Left ventricle myocardium inferior (tissue), 1 donor: ENCODE measurements at places on chromosomes 7 and 10. TPM values are rescaled to one million over a fixed set of nuclear protein-coding genes. Genes with fewer than 3 reads are reported as not detected.

DNA sequence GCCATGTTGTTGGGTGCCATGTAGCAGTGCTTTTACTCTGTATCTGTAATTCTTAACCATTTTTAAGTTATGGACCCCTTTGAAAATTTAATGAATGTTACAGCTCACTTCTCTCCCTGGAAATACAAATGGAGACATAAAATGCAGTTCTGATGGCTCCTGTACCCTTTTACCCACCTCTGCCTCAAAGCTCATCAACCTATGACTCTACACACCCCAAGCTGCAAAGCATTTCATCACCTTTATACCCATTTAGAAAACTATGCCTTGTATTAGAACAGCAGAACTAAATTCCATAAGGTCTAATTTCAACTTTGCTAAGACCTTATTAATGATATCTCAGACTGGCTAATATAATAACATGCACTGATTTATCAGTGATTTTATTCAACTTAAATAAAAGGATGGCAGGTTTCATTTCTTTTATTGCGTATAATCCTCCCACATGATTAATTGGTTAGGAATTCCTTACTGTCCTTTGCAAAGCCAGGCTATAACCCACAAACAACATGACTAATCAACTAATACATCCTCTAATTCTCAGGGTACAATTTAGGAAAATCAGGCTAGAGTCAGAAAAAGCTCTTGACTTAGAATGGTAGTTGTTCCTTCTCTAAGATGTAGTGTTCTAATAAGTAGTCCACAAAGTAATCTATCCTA, 68.1 kb downstream of the CPEB3 start:
- no peak for DNase-seq

DNA sequence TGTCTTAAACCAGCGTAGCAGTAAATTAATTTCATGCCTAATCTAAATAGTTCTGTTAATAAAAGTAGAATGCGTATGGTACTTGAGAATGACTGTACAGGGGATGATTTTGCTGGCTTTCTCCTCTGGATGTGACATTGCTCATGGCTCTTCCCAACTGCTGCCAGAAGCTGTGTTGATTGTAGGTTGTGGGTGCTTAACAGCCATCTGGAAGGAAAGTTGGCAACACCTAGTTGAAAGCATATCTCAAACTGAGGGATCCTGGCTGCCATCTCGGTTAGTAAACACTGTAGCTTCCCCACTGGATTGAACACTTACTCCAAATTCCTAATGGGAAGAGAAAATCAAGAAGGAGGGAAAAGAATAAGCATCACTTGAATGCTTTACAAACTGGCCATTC, 130.9 kb downstream of the NXPH1 start:
- DNase-seq: no peak

DNA sequence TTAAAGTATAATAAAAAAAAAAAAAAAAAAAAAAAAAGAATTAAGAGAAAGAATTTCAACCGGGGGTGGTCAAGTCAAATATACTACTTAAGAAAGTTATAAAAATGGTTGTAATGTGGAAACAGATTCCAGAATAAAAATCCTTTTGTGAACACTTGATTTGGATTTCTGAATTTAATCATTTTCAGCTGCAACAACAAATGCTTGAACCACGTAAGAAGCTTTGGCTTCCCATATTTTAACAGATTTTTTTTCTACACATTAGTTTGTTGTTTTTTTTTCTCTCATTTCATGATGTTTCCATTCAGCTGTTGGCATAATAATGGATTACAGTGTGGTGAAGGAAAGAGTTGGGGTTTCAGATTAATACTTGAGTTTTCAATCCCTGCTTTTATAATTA, 137.3 kb upstream of the AGR3 start:
- no peak for DNase-seq

DNA sequence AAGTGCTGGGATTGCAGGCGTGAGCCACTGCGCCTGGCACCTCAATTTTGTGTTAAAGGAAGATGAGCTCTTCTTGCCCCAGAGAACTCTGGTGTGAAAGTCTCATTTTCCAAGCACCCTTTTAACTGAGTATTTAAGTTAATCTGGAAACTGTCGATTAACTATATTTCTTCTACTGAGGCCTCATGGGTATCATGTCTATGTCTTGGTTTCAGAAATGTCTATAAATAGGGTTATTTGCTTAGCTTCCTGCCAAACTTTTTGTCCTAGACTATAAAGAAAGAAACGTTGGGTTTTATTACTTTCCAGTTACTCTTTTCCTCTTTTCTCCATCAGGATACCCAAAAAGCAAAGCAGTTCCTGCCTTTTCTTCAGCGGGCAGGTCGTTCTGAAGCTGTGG, 102.4 kb downstream of the LRRC4 start:
- DNase-seq: no peak

DNA sequence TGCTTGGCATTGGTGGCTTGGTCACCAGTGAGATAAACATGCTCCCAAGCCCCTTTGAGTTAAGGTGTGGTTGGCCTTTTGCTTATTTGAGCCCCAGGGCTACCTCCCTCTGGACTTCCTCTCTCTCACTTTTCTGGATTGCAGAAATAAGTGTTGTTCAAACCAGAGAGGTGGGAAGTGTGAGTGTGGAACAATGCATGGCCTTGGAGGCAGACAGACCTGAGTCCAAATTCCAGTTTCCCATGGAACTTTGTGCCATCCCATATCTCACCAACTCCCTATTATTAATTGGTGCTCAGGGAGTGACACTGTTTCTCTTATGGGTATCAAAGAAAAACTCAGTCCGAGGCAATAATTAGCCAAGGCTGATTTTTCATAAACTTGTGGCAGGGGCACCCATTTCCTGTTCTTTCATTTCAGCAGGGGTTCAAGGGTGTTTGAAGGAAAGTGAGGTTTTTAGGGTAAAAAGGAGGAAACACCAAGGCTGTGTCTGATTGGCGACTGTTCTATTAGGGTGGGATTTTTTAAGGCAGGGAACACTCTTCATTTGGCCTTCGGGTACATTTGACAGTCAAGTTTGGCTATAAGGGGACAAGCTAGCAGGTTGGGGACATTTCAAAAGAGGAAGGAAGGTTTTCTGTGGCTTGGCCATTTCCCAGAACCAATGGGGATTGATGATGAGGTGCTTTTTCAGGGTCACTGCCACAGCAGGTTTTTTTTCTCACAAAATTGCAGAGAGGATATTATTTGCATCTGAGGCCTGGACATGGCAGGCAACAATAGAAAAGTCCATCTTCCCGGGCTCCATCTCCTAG, 148.8 kb upstream of the NPY start:
- no peak for DNase-seq

DNA sequence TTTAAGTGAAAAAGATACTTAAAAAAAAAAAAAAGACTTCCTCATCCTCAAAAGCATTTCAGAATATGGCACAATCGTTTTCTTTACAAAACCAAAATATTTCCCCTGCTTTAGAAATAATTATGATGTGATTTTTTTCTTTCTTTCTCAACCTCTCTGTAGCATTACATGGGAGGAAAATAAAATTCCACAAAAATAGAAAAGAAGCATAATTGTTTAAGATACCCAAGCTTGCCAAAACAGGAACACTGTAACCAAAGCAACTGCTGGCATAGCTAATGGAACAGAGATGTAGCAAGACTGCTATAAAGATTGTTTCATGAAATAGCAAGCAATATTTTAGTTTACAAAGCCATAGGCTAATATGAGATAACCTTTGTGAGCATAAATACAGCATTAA, 75.6 kb upstream of the GPR22 start:
- DNase-seq: no peak

The GPR158 gene
- not detected for total RNA-seq

DNA sequence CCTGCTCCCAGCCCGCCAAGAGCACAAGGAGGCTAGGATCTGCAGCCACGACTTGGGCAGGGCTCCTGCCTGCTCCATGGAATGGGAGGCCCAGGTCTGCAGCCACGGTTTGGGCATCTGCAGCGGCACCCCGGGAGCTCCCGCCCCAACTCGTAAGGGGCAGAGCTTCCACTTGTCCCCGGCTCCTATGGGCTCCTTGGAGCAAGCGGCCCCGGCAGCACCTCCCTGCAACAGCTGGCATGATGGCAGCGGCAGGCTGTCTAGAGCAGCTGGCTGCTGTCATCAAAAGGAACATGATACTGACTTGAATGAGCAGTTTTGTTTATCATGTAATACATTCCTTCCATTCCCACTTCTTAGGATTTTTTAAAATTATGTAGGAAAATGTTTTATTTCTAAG, 684.0 kb upstream of the FOXK1 start:
- no peak for DNase-seq

DNA sequence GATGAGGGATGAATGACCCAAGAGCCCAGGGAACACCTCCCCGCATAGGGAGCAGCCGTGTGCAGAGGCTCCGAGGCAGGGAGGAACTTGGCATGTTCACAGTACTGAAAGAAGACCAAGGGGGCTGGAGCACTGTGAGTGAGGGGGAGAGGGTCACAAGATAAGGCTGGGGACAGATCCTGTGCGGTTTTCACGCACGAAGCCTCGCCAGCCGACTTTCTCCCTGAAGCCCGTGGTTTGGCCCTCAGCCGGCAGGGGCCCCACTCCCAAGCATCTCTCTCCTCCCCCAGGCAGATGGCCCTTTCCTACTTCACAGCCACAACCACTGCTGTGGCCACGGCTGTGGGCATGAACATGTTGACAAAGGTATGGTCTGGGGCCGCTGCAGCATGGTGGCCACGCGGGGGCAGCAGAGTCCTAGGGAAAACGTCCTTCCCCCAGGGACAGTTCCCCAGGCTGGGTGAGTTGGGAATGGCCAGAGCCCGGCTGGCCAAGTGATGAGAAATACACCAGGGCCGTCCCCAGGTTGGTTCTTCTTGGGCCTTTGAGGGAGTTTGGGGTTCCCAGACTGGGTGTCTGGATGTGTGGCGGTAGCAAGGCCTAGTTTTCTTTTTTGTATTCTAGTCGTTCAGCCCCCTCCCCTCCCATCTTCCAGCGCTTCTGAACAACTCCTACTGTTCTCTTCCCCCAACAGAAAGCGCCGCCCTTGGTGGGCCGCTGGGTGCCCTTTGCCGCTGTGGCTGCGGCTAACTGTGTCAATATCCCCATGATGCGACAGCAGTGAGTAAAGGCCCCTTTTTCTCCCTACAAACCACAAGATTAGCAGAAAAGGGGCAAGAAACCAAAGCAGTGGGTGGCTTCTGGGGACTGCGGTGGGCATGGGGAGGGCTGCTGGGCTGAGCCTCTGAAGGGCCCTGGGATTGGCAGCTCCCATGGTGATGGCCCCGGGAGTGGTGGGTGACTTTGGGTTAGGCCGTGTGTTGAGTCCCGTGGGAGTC, 14.4 kb upstream of the WBP1L start:
- peak; percentile 87 for DNase-seq

DNA sequence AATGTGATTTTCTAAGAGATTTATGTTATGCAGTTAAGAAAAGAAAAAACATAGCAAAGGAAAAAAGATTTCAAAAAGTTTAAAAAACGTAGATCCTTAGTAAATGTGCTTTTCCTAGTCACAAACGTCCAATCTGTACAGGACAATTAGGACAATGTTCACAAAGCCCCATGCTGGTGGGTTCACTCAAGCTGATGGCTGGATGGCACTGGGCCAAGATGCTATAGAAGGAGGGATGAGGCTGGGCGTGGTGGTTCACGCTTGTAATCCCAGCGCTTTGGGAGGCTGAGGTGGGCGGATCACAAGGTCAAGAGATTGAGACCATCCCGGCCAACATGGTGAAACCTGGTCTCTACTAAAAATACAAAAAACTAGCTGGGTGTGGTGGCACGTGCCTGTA, 22.1 kb downstream of the SVIL start:
- DNase-seq: no peak

- DNase-seq: no peak
These were observed 69.1 kb upstream of the FAM20C start for GRCh38 chr7:123237-123636.

- DNase-seq: no peak
These were observed 121.4 kb upstream of the STK17A start for GRCh38 chr7:43461349-43462024.

- DNase-seq: no peak
These were observed 489.1 kb upstream of the PODXL start for GRCh38 chr7:132045481-132045980.

DNA sequence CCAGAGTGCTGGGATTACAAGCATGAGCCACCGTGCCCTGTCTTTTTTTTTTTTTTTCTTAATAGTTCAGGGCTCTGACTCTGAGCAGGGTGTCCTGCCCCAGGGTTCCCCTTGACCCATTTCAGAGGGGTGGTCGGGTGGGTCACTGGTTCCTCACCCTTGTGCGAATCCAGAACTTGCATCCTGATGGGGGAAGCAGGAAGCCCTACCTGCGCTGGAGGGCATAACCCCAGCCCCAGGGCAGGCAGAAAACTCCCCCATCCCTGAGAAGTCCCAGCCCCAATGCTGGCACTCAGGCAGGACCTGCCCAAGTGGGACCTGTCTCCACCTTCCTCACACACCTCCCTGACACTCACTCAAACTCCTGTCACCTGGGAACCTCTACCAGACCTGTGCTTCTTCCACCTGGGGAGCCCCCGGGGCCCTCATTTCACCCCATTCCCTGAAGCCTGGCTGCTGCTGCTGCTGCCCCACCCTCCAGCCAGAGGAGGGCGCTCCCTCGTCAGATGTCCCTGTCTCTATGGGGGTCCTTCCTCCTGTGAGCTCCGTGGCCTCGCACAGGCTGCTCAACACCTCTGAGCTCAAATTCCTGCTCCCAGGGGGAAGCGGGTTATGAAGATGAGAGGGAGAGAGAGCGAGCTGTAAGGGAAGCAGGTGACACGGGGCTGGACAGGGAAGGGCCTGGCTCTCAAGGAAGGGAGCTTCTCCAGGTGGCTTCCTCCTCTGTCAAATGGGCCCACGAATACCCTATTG, 15.1 kb upstream of the ZNF273 start:
- no peak for DNase-seq

The SORBS1 gene
- total RNA-seq: 896 TPM

The FGF8 gene
- not detected for total RNA-seq

The DYDC2 gene
- not detected for total RNA-seq

- no peak for DNase-seq
These were observed 36.8 kb upstream of the EBF3 start for GRCh38 chr10:130000918-130001317.

GRCh38 chr10:13882119-13882711, 295.4 kb downstream of the PRPF18 start:
- no peak for DNase-seq

The FAM13C gene
- total RNA-seq: 5.2 TPM

DNA sequence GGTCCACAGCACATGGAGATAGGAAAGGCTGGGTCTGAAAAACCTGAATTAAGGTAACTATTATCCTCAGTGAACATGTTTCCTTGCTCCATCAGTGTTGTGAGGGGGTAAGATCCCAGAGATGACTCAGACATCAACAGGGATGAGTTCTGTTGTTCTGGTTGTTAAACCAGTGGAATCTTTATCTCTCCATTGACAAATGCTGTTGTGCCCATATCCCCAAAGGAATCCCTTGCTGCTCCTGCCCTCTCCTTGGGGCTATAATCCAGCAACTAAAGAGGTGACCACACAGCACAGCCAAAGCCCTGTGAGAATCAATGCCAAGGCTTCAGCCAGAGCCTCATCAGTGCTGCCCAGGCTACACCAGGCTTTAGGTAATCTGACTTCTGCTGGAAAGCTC, 113.4 kb downstream of the JAZF1 start:
- DNase-seq: no peak

GRCh38 chr10:31321396-31321941, 2.5 kb downstream of the ZEB1 start:
- DNase-seq: no peak

The CALCR gene
- 0.08 TPM for total RNA-seq

GRCh38 chr7:69193061-69193460, 405.2 kb upstream of the AUTS2 start:
- DNase-seq: no peak
